ENCODE measurements at places on chromosomes 5 and 9. TPM values are rescaled to one million over a fixed set of nuclear protein-coding genes. Genes with fewer than 3 reads are reported as not detected.
A peak's percentile ranks its signal among the peaks of the same experiment; 100 is the strongest.

DNA sequence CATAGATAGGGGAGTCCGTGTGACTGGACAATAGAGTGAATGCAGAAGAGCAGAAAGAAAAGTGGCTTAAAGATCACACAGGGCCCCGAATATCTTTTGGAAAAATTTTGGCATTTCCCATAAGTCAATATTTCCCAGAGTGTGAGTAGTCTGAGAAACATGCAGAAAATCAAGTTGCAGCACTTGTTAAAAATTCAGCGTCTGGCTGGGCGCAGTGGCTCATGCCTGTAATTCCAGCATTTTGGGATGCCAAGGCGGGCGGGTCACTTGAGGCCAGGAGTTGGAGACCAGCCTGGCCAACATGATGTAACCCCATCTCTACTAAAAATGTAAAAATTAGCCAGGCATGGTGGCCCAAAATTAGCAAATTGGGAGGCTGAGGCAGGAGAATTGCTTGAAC is 227.0 kb downstream of the DRD1 start:
- DNase-seq: no peak

Gene ACOT12
- 0.03 TPM for total RNA-seq

Gene FYB1
- total RNA-seq: not detected

DNA sequence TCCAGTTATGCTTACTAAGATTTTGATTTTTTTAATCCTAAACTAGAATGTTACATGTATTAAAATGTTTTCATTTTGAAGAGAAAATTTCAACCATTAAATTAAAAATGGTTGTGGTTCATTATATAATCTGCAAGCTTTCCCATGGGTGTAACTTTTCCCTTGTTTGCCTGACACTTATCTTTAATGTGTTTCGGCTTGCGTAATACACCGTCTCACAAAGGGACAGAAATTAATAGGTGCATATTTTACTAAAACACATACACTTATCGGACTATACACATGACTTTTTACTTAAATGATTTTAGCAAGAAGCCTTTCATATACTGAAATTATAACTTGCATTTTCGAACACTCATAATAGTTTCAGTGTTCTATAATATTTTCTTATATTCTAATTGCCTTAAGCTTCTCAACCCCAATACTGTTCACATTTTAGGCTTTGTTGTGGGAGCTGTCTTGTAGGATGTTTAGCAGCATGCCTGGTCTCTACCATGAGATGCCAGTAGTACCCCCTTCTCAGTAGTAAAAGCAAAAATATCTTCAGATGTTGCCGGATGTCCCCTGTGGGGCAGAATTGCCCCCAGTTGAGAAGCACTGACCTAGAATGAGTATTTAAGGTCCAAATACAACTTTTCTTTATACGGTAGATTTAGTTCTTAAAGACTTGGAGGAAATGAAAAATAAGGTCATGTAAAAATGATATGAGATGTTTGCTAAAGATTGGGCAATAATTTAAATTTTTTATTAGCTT is 28.6 kb downstream of the UGCG start:
- no peak for DNase-seq

DNA sequence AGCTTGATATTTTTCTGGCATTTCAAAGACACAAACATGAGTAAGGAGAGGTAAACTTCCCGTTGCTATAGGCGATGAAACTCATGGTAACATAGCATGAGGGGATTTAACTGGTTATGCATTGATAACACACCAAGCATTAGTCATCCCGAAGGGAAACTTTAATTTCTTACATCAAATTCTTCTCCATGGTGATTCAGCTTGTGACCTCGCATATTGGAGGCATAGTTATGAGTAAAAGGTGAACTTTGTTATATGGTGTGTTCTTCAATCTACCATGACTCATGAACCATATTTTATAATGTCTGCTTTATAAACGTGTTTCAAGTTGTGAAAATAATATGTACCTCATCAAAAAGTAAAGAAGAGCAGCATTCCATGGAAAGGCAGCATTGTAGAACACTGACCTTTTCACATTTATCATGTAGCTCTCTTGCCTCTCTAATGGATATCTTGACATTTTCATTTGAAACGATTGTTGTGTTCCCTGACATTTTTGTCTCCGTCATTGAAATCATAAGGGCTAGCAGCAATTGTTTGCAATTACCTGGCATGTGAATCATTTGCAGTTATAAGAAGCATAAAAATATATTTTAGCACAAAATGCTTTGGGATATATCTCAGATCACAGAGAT is 491.8 kb downstream of the ANXA1 start:
- DNase-seq: peak; percentile 92

Measured in HT1080 (cell line).